ENCODE measurements at places on chromosomes 1 and 21.

DNA sequence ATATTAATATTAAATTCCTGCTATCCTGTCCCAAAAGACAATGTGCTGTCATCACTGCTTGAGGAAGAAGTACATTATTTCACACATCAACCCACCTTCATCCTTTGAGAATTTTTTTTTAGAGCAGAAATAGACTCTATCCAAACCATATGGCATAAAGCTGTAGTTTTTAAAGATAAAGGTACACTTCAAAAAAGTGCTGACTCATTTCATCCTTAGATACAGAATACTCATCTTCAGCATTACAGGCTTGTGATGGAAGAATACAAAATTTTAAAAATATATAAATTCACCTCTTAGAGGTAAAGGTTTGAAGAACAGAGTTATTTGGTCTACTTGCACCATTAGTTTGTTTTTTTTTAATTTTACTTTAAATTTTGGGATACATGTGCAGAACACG, 126.7 kb upstream of the ERG start:
- no peak for DNase-seq

DNA sequence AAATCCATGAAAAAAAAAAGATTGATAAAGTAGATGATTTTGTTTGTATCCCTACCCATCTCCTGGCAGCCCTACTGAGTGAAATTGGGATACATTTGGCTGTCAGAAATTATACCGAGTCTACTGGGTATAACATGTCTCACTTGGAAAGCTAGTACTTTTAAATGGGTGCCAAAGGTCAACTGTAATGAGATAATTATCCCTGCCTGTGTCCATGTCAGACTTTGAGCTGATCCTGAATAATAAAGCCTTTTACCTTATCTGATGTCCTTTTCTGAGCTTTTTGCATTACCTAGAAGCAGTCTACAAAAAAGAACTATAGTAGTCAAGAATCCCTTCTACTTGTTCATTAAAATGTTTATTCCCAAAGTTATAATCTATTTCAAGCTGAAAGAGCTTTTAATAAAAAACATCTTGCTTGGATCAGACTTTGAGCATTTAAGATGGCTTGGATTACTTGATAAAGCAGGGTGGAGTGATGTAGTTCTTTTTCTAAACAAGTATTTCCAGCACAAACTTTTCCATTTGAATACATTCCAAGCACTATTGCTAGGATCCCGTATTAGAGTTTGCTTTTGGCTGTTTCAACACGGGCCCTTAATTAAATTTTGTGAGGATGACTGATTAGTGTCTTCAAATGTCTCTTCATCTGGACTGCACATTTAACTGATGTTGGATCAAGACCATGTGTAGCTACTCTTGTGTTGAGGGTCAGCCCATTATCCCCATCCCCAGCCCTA, 69.2 kb downstream of the DTL start:
- DNase-seq, result no peak

- no peak for DNase-seq
Observed at GRCh38 chr1:214544791-214545190, 6.6 kb downstream of the PTPN14 start.

DNA sequence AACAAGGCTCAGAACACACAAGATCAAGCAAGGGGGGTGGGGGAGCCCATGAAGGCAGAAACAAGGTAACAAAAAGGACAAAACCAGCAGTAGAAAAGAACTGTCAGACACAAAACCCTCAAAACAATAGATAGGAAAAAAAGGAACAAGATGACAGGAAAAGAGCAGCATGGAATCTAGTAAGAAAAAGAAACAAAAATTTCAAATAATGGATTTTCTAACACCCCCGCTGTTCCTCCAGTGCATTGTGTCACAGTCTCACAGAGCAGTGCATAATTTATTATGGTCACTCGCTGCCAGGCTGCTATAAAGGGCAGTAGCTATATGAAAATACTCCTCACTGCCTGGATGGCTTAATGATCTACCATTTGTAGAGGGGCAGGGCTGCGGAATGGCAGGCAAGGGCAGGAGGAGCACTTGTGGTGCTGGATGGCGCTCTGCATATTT, 567.9 kb downstream of the DPYD start:
- no peak for DNase-seq

- DNase-seq, result peak; percentile 90
Observed at GRCh38 chr1:206890125-206891060, 6.8 kb upstream of the IL24 start.

GRCh38 chr1:48932366-48932765, 155.7 kb upstream of the BEND5 start:
- DNase-seq, result no peak

DNA sequence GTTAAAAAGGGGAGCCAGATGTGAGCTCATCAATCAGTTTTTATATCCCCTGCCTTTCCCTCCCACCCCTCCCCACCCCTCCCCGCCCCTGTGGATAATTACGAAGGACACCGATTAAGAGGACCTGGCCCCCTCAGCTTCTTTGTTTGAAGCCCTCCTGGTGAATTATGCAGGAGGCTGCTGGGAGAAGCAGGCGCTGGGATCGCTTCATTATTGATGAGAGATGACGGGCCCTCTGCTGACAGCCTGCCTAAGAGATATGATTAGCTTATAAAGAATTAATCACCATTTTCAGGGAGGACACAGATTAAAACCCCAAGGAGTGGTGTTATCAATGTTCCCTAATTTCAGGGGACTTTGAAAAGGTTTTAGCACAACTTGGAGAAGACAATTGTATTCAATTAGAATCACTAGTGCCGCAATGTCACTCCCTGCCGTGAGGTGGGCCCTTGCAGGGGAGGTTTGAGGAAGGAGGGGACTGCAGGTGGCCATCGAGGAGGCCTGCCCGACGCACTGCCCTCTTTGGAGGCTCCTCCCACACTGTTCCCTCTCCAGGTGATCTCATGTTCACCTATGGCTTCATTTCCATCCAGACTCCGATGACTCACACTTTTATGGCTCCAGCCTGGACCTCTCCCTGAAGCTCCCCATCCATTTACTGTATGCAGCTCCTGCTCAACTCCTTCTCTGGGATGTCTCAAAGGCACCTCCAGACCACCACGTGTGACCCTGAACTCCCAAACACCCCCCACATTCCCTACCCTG, 67.0 kb upstream of the KLHDC7A start:
- no peak for DNase-seq

GRCh38 chr21:17368748-17369363, 144.0 kb upstream of the CXADR start:
- DNase-seq, result no peak

GRCh38 chr1:63935143-63935542, 161.3 kb downstream of the ROR1 start:
- peak; percentile 49 for DNase-seq

DNA sequence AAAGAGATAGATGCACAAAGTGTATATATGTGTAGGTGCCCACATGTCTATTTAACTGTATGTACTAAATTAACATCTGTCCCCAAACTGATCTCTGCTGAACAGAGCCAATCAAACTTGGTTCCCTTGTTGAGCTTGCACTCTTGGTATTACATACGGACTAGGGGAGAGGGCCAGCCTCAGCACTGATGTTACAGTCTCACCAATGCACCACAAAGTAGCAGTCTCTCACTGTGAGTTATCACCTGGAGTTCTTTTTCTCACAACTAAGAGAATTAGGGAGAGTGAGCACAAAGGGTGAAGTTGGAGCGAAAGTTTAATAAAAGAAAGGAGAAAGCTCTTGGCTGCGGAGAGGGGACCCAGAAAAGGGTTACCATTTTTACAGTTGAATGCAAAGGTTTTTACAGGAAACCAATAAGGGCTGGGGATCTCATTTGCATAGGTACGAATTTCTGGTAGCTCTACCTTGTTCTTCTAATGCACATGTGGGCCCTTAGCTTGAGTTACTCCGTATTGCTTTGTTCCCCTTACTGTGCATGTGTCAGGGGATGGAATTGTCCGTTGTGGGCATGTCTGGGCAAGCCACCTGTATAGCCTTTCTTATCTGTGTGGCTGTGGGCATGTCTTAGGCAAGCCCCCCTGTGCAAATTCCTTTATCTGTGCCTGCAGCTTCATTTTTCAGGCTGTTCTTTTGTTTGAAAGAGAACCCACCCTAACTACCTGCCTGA, 13.3 kb upstream of the CHI3L2 start:
- DNase-seq, result no peak

DNA sequence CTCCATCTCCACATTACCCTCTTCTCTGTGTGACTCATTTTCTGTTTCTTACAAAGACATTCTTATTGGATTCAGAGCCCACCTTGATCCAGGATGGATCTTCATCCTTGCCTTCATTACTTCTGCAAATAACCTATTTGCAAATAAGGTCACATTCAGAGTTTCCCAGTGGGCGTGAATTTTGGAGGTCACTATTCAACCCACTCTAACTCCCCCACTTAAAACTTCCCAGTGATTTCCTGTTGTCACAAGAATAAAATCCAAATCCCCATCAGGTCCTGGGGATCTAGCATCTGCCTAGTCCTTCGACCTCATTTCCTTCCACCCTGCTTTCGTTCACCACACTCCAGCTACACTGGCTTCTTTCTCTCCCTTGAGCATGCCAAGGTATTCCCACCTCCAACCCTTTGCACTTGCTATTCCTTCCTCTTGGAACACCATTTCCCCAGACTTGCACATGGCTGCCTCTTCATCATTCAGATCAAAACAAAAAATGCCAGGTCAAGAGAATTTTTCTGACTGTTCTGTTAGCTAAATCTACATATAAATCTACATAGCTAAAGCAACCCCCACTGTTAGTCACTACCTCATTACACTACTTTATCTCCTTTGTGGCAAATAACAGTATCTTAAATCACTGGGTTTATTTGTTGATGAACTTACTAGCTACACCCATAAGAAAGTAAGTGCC, 187.2 kb downstream of the TOMM20 start:
- no peak for DNase-seq

- DNase-seq, result no peak
Observed at GRCh38 chr1:23018661-23019093, 591 bp upstream of the KDM1A start.

DNA sequence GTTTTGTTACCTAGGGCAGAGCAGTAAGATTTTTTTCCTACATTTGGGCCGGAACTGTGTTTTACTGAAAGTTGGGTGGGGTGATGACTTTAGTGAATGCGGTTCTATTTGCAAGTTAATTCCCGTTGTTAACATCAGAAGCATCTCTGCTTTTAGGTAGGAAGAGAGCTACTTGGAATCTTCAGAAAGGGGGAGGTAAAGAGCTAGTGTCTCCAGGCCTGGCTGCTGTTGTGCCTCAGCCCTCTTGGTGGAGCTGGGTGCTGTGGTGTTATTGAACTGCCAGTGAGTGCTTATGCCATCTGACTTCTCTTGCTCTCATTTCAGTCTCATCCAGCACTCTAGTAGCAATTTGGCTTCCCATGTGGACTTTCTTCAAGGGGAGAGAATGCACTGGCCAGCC, 3.4 kb downstream of the KDM4A start:
- peak; percentile 38 for DNase-seq

- no peak for DNase-seq
Observed at GRCh38 chr1:172930142-172930541, 120.6 kb downstream of the TNFSF18 start.

DNA sequence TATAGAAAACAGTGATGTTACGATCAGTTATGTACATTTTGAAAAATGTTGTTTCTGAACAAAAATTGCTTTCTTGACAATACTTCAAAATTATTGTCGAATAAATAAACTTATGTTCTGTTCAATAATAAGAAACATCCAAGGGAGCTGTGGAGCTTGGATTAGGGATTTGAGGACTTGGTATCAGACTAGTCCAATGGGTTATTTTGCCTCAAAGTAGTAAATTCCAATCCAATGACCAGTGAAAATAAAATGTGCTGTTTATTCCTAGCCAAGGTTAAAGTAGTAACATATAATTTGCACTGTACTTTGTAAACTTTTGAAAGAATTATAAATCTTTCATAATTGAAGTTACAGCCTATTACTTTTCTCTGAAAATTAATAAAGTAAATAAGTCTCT, 79.1 kb upstream of the IVNS1ABP start:
- DNase-seq, result no peak

- no peak for DNase-seq
Observed at GRCh38 chr1:36122062-36123030, 2.7 kb downstream of the COL8A2 start.

GRCh38 chr1:172758259-172758658, 99.4 kb downstream of the FASLG start:
- no peak for DNase-seq

GRCh38 chr1:8591569-8591968, 225.9 kb downstream of the RERE start:
- no peak for DNase-seq

- peak; percentile 27 for DNase-seq
Observed at GRCh38 chr1:238955934-238956333, 430.4 kb upstream of the CHRM3 start.

DNA sequence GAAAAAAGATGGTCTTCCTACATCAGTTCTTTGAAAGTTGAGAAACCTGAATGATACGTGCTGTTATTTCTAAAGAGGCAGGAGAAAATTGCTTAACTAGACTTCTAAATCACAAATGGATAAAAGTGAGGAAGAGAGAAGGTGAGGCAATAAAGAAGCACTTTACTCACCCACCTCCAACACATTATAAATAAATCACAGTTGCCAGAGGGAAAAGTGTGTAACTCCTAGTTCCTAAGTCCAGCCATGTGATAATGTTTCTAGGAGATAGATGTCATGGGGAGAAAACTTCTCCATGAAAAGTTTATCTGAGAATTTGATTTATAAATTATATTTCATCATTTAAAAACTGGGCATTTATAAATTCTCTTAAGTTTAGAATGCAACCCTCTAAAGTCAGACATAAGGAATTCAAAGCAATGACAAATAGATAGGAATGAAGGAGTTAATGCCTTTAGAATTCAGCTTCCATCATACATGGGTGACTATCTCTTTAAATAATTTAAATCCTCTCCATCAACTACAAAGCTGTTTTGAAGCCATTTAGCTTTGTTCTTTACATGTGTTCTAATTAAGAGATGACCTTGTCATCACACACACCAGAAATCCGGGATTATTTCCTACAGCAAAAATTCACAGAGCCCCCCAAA, 60.0 kb downstream of the NRIP1 start:
- no peak for DNase-seq

- DNase-seq, result peak; percentile 13
Observed at GRCh38 chr1:68459796-68460195, 10.0 kb upstream of the RPE65 start.

GRCh38 chr1:234393190-234393589, 19.9 kb downstream of the COA6 start:
- no peak for DNase-seq

DNA sequence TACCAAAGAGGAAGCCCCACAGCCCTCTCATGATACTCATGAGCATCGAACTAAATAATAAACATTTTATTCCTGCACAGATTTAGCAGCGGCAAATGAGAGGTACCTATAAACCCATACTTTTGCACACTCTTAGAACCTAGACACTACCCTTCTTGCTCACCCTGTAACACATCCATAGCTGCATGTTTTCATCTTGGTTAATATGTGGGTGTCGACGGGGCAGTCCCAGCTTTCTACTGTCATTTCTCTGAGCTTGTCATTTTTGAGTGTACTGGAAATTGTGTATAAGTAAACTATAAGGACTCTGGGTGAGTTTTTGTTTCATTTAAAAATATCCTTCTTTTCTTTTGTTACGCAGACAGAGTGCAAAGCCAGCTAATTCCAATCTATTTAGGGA, 25.5 kb downstream of the OVGP1 start:
- no peak for DNase-seq

GRCh38 chr1:48524892-48525467, 53.0 kb upstream of the SPATA6 start:
- peak; percentile 42 for DNase-seq
